T-helper 2 cell treated with Interferon-gamma antibody and Interleukin-4, amounts not matched to agents 5 μg/mL and 100 μg/mL, for 36 hours (primary cell): ENCODE measurements at places on chromosomes 4 and X.
A peak's percentile ranks its signal among the peaks of the same experiment; 100 is the strongest.

- no peak for DNase-seq
Measured at GRCh38 chr4:1517592-1518411, 111.6 kb upstream of the NKX1-1 start.

DNA sequence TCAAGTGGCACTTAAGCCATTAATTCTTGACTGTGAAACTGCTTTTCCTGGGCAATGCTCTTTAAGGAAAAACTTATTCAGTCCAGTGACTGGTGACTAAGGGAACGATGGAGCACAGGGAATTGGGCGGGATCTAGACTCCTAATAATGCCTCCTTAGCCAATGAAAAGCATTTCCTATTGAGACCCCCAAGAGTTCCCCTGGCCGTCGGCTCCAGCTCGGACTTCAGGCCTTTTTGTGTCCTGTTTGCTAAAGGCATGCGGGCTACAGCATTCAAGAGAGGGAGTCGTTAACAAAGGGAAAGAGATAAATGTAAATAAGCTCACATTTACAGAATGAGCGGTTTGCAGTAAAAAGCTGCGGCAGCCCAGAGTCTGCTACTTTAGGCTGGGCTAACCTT is at the start of gene LPAR4:
Gene LPAR4 (plus strand): TSS at position 232 of the 400 bp plus-strand sequence. CDS start 7,150 bp downstream, outside the sequence.
- DNase-seq: no peak

DNA sequence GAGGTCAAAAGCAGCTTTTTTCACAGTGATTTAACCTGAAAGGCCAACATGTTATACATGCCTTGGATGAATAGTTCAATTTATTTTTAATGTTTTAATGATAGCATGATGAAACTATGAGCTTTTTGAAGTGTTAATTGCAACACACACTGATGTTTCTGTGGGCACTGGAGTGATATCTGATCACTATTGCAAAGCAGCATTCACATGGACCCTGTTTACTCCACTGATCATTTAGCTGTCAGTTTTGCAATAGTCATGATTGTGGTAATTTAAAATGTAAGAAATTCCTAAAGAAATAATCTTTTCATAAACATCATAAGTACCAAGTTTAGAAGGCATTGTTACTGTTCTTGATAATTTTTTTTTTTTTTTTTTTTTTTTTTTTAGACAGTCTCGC is 74.1 kb downstream of the ARSJ start:
- no peak for DNase-seq

DNA sequence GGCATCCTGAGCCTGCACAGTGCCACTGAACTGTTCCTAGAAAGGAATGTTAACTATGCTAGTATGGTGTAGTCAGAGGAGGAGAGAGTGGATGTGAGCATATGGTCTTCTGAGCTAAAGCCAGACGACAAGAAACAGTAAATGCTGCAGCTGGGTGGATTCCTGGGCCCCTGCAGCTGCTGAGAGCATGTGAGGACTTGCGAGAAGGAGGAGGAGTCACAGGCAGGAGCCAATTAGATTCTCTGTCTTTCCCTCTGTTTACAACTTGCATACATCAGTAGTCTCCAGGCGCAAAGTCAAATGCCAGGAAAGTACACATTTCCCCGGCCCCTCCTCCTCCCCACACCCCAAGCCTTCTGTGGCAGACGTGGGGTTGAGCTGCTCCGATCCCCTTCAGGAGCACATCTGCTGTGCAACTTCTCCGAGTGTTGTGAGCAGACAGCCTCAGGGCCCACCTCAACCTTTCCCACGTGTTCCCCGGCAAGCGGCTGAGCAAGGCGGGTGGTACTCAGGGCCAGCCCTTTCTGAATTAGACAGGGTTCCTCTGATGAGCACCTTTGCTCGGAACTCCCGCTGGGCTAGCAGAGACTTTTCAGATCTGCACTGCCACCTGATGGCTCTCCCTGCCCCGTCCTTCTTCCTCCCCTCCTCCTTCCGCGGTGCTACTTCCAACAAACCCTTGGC is 108.7 kb upstream of the ATP6AP2 start:
- peak; percentile 3 for DNase-seq

- no peak for DNase-seq
Measured at GRCh38 chr4:127421437-127421836, 211.3 kb upstream of the INTU start.

- no peak for DNase-seq
Measured at GRCh38 chrX:3504916-3505315, 158.5 kb upstream of the MXRA5 start.

DNA sequence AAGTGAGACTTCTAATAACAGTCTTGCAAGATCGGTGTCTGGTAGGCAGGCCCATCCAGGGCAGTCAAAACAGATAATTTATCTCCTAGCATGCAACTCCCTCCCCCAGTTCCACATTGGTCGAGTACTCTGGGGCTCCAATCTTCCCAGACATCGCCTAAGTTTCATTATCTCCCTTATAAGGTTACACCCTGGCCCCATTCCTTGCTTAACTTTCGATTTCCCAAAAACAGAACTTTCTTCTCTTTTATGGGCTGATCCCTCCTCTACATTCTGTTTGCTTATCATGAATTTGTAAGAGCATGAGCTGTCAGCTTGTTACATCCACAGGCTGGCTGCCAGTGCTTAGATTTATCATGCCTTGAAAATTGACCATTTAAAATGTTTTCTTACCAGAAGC is 471.3 kb downstream of the TECRL start:
- DNase-seq: no peak

DNA sequence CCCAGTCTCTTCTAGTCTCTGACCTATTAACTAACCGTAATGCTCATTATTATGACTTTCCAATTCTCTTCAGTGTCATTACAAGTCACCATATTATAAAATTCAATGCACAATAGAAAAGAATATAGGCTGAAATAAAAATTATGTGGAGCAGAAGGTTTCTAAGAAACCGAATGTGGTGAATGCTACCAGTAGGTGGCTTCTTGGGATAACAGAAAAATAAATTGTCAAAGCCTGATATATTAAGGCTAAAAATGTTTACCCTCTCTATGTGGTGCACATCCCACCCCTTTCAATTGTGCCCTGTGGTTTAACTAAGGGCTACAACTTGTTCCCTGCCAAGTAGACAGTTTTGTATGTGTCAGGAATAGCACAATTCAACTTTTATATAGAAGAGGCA is 624.6 kb upstream of the TECRL start:
- DNase-seq: no peak

GRCh38 chrX:97482666-97483300 is 599.1 kb downstream of the RPA4 start:
- DNase-seq: no peak

DNA sequence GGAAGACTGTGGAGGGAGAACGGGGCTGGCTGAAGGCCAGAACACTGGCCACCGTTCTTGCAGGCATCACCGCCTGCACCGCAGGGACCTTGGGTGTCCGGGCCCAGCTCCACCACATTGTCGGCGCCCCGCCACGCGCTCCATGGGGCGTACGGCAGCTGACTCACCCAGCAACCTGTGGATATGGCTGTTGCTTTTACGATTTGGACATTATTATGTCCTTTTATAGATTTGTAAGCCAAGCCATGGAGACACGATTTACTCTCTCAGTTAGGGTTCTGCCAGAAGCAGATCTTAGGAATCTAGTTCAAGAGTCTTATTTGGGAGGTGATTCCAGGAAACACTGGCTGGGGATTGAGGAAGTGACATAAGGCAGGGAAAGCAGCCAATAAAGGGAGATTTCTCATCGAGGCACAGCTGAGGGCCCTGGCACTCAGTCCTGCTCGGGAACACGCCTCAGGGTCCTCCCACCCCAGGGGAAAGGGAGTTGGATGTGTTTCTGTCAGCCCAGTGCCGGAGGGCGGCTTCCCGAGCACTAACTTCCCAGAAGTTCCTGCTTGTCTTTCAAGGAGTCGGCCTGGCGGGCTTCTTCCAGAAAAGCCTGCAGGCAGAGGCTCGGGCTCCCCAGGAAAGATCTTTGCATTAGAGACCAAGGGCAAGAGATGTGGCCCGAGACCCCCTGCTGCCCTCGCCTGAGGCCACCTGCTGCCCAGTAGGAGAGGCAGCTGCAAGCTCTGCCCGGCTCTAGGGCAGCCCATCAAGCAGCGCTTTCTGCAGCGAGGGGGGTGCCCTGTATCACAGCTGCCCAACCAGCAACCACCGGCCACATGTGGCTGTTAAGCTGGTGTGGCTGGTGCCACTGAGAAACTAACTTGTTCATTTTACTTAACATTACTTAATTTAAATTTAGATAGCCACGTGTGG is 52.9 kb downstream of the CRMP1 start:
- no peak for DNase-seq

DNA sequence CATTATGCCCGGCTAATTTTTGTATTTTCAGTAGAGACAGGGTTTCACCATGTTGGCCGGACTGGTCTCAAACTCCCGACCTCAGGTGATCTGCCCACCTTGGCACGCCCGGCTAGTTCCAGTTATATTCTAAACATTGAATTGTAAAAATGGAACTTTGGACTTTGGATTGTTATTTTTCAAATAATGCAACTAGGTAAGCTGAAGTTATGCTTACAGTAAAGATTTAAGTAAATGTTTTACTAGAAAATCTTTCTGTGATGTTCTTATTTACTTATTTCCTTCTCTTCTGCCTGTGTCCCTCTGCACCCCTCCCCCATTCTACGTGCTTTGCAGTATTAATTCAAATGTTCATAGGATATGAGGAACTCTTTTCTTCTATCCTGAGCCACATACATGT is 26.1 kb downstream of the GK start:
- DNase-seq: no peak

GRCh38 chrX:133005042-133005441 is 46.6 kb upstream of the HS6ST2 start:
- no peak for DNase-seq

GRCh38 chrX:26203561-26203960 is 11.3 kb downstream of the MAGEB6 start:
- DNase-seq: no peak

DNA sequence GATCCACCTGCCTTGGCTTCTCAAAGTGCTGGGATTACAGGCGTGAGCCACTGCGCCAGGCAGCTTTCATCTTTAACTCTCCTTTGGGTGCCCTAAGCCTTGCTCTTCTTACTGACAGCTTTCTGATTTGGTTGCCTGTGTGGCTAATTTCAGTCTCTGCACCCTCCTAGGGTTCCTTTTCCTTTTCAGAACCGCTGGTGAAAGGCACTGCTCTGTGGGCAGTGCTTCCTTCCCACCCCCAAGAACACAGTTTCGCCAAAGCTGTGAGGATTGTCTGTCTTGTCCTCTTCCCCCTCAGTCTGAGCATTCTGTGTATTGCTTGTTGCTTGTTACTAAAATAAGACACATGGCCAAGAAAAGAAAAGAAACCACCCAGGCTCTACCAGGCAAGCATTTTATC is 101.4 kb upstream of the FRMPD3 start:
- no peak for DNase-seq

- no peak for DNase-seq
Measured at GRCh38 chr4:159101988-159102621, 774 bp upstream of the RAPGEF2 start.

- DNase-seq: no peak
Measured at GRCh38 chrX:5324546-5324945, 904.1 kb downstream of the NLGN4X start.

DNA sequence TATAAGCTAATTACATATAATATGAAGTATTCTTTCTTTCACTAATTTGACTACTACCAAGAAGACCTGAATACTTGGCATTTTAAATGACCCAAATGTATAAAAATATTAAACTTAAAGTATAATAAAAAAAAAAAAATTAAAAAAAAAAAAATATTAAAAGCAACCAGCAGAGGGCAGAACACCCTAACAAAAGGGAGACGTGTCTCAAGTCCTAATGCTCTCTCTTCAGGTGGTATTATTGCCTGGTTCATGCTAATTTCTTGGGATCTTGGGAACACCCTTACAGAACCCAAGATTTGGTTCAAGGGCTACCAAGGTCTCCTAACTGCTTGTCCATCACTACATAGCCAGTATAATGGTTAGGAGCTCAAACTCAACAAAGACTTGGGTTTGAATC is 754.8 kb downstream of the RAB28 start:
- no peak for DNase-seq

GRCh38 chrX:1480082-1480785 is 27.5 kb upstream of the ASMTL start:
- DNase-seq: peak; percentile 2

- no peak for DNase-seq
Measured at GRCh38 chrX:110132450-110133114, 129.7 kb downstream of the TMEM164 start.

- no peak for DNase-seq
Measured at GRCh38 chr4:169271692-169272007, 894 bp upstream of the SH3RF1 start.

DNA sequence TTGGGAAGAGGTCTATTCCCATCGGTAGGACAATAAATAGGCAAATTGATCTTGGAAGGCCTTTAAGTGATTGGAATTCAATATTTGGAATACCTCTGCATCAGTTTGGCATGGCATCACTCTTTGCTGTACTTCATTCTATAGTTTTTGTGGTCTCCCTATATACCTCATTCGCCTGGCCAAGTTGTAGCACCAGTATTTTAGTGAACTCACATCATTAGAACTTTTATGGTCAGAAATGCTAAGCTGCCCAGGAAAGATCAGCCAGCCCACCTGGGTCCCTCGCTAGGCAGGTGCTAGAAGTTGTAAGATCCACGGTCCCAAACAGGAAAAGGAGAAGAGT is 40.3 kb downstream of the ZCCHC13 start:
- DNase-seq: no peak

GRCh38 chr4:184335520-184335919 is 117.8 kb upstream of the ENPP6 start:
- DNase-seq: no peak

- DNase-seq: no peak
Measured at GRCh38 chr4:46648088-46648744, 258.3 kb upstream of the GABRA2 start.

GRCh38 chr4:169682372-169683047 is 62.1 kb downstream of the CLCN3 start:
- DNase-seq: no peak

DNA sequence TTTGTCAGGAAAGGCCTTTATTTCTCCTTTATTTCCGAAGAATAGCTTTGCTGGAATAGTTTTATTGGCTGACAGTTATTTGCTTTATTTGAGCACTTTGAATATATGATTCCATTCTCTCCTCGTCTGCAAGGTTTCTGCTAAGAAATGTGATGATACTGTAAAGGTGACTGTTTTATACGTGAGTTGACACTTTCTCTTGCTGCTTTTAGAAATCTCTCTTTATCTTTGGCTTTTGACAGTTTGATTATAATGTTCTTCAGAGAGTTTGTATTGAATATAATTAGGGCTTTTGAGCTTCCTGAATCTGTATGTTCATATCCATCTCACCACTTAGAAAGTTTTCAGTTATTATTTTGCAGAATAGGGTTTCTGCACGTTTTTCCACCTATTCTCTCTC is 1003.7 kb upstream of the SLIT2 start:
- DNase-seq: no peak

DNA sequence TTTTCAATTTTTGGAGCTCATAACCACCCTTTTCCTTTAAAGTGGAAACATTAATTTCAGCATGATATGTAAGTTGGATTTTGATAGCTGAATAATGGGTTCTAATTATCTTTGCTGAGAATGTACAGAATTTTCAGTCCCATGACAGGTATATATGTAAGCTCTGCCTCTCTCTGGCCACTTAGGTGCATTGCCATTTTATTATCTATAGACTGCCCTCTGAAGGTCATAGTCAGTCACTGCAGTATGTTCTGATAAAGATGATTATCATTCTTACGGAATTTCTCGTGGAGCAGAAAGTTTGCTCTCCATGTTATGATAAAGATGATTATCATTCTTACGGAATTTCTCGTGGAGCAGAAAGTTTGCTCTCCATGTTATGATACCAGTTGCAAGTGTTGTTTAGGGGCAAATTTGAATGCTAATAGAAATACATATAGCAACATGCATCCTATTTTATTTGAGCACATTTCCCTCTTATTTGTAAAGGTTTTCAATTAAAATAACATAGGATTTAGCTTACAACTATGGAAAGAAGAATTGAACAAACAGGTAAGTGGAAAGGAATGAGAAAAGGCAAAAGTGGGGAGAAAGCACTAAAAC is 10.4 kb downstream of the AFP start:
- no peak for DNase-seq
